ENCODE measurements at places on chromosomes 13 and 19. TPM values are rescaled to one million over a fixed set of nuclear protein-coding genes. Genes with fewer than 3 reads are reported as not detected.
A peak's percentile ranks its signal among the peaks of the same experiment; 100 is the strongest.

GRCh38 chr13:73411067-73411809, 352.4 kb downstream of the KLF5 start:
- no peak for DNase-seq

Gene NANOS3
- total RNA-seq: not detected

Gene LILRB2
- 3.4 TPM for total RNA-seq

- peak; percentile 83 for DNase-seq
Observed at GRCh38 chr19:13849991-13850909, 26.7 kb upstream of the NANOS3 start.

- DNase-seq: no peak
Observed at GRCh38 chr19:45630463-45630862, 8.7 kb downstream of the EML2 start.

DNA sequence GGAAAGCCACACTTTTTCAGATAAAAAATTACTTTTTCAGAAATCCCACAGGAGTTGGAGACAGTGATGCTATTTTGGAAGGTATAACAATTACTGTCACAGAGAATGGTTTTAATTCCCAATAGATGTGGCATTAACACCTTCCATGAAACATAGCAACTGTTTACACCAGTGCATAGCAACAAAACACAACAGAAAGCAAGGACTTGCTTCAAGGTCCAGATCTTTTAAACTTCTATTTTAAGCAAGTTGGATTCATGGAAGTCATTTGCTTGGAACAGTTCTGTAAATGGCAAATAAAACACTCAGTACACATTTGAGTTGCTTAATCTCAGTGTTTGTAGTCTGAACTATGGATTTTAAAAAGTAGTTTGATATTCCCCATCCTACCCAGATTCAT, 385.9 kb upstream of the SPRY2 start:
- no peak for DNase-seq

Gene CGB3
- not detected for total RNA-seq

Gene ENOX1
- total RNA-seq: 1.3 TPM

All from right atrium auricular region (tissue), 2 donors.